ENCODE measurements at places on chromosomes 11 and 22.
A peak's percentile ranks its signal among the peaks of the same experiment; 100 is the strongest.

GRCh38 chr11:74719011-74719410 lies 12.2 kb downstream of the CHRDL2 start:
- no peak for DNase-seq

DNA sequence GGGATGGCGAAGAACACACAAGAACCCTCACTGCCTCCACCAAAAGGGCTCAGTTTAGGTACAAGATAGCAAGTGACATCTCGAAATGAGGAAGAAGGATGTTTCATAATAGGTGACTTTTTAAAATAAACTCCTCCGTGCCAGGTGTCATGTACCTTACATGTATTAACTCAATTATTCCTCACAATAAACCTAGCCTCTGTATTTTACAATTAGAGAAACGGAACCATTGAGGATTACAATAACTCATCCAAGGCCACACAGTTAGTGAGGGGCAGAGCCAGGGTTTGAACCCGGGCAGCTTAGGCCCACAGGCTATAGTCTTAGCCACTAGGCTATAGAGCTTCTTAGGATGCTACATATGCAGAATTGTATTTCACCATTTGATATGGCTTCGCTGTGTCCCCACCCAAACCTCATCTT lies 965 bp upstream of the PAMR1 start:
- no peak for DNase-seq

GRCh38 chr11:8310743-8311298 lies 47.1 kb upstream of the LMO1 start:
- no peak for DNase-seq

DNA sequence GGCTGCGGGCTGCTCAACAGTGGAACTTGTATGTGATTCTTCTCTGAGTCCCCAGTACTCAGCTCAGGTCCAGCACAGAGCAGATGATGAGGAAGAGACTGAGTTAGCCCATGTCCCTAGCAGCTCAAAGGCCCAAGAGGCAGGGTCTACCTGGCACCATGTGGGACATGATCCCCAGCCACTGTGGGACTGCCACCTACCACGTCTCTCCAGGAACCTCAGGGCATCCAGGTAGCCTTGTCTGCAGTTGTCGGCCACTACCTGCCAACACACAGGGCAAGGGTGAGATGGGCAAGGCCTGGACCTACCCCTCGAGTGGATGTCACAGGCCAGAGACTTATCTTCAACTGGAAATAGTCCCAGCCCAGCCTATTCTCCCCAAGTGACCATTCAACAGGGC lies 4.4 kb downstream of the PNPLA5 start:
- no peak for DNase-seq

DNA sequence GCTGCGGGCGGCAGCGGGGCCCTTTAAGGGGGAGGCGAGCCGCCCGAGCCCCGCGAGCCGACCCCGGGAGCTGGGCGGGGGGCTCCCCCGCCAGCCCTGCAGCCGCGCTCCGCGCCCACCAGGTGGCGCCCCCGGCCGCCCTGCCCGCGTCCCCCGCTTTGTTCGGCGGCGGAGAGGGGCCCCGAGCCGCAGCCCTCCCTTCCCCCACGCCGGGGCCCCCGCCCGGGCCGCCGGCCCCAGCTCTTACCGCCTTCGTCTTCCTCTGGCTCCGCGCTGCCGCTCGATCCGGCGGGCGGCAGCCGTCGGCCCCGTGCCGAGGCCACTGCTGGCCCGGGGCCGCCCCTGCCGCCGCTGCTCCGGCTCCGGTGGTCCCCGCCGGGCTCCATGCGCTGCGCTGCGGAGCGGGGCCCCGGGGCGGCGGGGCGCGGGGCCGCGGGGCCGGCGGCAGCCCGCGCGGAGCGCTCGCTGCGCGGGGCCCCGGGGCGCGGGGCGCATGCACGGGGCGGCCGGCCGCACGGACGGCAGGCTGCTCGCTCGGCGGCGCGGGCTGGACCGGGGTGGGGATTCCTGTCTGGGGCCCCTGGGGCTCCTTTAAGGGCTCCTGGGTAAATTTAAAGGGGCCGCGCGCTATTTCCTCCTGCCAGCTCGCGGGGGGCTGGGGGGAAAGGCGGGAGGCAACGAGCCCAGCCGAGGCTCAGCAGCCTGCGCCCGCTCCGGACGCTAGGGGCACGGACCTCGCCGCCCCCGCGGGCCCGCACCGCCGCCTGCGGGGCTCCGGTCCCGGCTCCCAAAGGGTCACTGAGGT lies at the start of gene ZFTA:
ZFTA (minus strand) TSS at position 539 of the 805 bp plus-strand sequence; CDS start at position 386, 153 bp downstream.
- peak; percentile 55 for DNase-seq

Measured in stimulated activated CD4-positive, alpha-beta T cell treated with anti-CD3 and anti-CD28 coated beads, TNF-alpha, amount 100 ng/mL, for 24 hours (primary cell).